ENCODE measurements at places on chromosomes 12 and 14. TPM values are rescaled to one million over a fixed set of nuclear protein-coding genes. Genes with fewer than 3 reads are reported as not detected.

GZMB gene
- total RNA-seq, result not detected

LUM gene
- 1,464 TPM for total RNA-seq

LTBP2 gene
- total RNA-seq, result 71.0 TPM

SERPINA9 gene
- total RNA-seq, result not detected

KLRC2 gene
- not detected for total RNA-seq
